Stimulated activated CD8-positive, alpha-beta memory T cell treated with anti-CD3 and anti-CD28 coated beads, Interleukin-2, amount 100 ng/mL, for 1 hour (primary cell): ENCODE measurements at places on chromosomes 12 and 14.

- no peak for DNase-seq
Observed at GRCh38 chr12:102948941-102949352, 8.5 kb upstream of the ASCL1 start.

- DNase-seq: no peak
Observed at GRCh38 chr12:80966001-80966400, 28.3 kb upstream of the LIN7A start.

DNA sequence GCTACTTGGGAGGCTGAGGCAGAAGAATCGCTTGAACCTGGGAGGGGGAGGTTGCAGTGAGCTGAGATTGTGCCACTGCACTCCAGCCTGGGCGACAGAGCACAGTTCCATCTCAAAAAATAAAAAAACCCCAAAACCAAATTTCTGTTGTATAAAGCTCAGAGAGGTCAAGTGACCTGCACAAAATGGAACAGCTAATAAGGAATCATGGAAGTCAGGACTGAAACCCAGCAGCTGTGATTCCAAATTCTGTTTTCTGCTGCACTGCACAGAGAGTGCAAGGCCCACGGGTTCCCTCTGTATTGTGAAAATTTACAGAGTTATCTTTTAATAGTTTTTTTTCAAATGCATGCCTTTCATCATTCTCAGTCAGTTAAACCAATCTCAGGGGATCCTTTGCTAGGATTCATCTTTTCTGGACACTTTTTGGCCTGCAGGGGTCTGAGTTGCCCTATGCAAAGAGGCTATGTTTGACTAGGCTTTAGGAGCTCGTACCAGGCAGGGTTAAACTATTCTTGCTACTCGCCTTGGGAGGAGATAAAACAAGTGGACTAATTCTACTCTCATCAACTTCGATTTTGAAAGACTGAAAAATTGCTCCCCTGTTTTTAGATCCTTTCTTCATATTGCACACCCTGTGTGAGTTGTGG, 26.1 kb upstream of the AACS start:
- DNase-seq: no peak

- DNase-seq: no peak
Observed at GRCh38 chr14:103068351-103069073, 11.2 kb upstream of the CDC42BPB start.

GRCh38 chr14:67068251-67068650, 121.0 kb upstream of the GARIN2 start:
- DNase-seq: no peak

DNA sequence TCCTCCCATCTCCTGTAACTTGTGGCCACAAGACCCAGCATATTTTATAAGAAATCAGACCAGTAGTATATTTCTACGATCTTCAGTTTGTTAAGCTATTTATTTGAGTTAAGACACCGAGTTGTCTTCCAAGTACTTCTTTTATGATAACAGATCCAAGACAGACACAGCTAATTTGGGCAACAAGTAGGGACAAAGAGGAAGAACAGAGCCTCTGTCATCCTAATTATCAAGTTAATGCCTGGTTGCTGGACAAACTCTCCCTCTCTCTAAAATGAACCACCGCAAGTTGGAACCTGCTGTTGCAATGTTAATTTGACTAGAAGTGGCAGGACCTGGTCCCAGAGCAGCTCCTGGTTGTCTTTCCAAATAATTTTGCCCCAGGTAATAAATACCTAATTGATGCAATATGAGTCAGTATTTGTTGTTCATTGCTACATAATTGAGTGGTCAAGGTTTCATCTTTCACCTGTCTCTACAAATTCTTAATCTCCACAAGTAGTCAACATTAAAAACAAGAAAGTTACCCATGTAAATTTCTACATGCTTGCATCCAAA, 323.7 kb downstream of the PAWR start:
- DNase-seq: no peak
